Amygdala (tissue), 56 donors: ENCODE measurements at places on chromosomes 1 and 21.

- no peak for DNase-seq
Observed at GRCh38 chr1:235939480-235939775, 72.7 kb upstream of the LYST start.

- DNase-seq = no peak
Observed at GRCh38 chr1:21930629-21931170, 6.4 kb downstream of the HSPG2 start.

- DNase-seq = no peak
Observed at GRCh38 chr1:10253755-10254154, 43.4 kb downstream of the KIF1B start.

DNA sequence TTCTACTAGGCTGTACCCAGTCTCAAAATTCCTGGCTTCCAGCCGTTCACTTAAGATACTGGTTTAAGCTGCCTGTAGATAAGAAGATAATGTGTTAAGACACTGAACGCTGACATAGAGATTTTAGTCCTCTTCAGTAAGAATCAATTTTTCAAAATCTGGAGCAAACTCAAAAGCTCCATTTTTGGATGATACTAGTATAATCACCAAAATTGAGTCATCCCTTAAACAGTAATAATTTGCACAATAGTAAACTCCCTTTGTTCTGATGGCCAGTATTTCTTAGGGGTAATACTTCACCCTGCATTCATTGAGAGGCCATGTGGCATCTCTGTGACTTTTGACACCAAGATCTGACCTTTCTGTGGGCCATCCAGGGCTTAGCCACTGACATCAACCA, 299.8 kb upstream of the USP25 start:
- DNase-seq = no peak

- no peak for DNase-seq
Observed at GRCh38 chr1:202046748-202047708, 36.6 kb downstream of the ELF3 start.

GRCh38 chr1:12052997-12053686, 10.0 kb upstream of the TNFRSF8 start:
- DNase-seq = peak; percentile 15

DNA sequence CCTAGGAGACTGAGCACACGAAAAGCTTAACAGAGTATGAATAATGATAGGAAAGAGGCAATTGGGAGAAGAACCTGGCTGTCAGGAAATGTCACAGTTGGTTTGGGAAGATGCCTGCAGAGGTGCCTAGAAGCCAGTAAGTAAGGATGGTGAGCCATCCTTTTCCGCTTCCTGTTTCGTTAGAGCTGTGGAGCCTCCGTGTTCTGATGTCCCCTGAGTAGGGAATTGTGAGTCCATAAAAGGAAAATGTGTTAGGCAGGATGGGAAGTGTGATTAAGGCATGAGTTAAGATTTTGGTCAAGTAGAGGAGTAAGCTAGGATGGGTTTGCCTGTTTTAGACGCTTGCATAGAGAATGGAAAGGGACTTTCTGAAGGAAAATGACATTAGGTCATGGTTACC, 9.0 kb downstream of the CLIC4 start:
- no peak for DNase-seq

DNA sequence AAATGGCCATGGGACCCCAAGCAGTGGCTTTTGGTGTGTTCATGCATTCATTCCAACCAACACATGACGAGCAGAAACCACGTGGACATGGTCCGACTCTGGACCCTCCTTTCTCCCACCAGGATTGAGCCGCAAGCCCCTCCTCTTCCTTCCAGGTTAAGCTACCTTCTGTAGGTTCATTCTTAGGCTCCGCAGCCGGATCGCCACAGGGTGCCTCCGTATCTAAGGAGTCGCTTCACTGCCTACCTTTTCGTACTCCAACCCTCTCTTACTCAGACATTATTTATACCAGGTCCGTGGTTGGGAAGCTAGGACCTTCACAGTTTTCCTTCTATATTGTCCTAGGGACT, 63.6 kb downstream of the RHBG start:
- DNase-seq = no peak

- no peak for DNase-seq
Observed at GRCh38 chr1:62922006-62922405, 138.1 kb downstream of the ATG4C start.

DNA sequence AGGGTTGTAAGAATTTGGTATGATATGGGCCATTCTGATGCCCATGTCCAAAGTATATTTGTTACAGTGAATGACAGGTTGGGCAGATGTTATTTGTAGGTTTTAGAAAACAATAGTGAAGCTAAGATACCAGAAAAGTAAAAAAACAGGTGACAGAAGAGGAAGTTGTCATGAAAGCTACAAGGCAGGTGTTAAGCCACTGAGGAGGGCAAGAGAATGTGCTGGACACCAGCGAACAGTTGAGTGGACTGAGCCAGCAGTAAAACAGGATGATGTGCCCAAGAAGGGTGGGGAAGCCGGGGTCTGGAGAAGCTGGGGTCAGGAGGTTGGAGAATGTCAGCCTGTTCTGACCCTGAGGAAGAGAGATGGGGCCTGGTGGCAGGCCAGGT, 83.3 kb downstream of the DTL start:
- DNase-seq = no peak

GRCh38 chr1:46721686-46722205, 2.8 kb upstream of the EFCAB14 start:
- no peak for DNase-seq

- no peak for DNase-seq
Observed at GRCh38 chr1:48807554-48808260, 31.0 kb upstream of the BEND5 start.

DNA sequence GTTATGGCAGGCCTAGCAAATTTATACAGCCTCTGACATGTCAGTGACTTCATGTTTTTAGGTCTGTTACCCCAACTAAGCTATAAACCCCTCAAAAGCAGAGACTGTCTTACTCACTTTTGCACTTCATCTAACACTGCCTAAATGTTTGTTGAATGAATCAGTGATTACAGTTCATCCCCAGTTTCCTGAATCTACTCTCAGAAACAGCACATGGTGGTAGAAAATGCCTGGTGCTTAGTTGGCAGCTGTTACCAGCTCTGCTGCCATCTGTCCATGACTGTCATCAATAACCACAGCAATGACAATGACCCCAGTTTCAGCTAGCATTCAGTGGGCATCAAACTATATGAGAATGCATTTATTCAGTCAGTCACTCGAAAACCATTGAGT, 110.5 kb upstream of the SERBP1 start:
- no peak for DNase-seq

DNA sequence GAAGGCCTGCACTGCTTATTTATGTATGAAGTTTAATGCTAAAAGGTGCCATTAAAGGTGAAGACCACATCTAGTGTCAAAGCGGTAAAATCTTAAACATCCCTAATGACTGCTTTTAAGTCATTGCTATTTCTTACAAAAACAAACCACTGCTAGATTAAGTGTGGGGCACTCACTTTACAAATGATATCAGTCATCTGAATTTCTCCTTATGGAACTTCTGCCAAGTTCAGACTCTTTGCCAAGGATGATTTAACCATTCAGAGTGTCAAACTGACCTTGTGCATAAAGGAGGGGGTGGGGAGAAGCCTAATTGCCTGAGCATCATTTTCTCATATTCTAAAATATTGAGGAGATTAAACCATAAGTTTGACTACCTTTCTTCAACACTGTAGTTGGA, 271.5 kb downstream of the TGFB2 start:
- DNase-seq = no peak

DNA sequence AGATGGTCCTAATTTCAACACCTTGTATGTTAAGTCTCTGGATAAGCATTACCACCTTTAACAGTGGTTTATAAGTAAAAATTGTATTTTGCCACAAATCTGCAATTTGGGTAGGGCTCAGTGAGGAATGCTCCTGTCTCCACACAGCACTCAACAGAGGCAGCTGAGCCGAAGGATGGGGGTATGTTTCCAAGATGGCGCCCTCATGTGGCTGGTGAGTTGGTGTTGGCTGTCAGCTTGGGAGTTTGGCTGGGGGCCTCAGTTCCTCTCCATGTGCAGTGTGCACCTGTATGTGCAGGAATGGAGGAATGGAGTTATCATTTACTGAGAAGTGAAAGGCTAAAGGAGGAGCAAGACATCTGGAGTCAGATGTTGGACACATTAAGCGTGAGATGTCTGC, 136.8 kb downstream of the GABPA start:
- no peak for DNase-seq

DNA sequence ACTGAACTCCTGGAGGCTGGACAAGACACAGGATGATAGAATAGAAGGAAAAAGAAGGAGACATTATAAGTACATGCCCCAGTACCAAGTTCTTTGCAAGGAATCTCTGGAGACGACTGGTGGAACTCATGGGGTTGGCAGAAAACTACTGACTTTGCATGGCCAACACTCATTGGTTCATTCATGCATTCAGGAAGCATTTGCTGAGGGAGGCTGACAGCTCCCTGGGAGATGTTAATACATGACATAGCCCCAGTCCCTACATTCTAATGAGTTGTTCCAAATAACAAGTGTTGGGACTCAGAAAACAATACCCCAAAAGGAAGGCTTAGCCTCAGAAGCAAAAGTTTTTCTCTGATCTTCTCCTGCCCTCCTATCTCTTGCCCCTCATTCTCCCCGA, 172.8 kb upstream of the IRF2BP2 start:
- DNase-seq = no peak

- no peak for DNase-seq
Observed at GRCh38 chr1:100607628-100608240, 69.8 kb downstream of the GPR88 start.

DNA sequence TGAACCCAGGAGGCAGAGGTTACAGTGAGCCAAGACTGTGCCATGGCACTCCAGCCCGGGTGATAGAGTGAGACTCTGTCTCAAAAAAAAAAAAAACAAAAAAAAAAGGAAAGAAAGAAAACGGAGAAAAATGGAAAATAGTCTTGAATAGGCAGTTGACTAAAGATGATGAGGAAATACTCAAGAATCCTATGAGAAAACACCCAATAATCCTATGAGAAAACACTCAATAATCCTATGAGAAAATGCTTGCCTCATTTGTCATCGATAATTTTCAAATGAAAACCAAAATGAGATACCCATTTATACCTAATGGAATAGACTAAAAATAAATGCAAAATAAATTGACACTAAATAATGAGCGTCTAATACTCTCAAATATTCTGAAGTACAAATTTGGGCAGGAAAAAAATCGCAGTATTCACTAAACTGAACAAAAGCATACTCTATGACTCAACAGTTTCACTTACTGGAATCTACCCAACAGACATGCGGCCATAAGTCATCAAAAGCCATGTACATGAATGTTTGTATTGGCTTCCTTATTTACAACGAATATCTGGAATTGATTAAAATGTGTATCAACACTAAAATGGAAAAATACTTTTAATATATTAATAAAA, 733.9 kb upstream of the CHRM3 start:
- DNase-seq = no peak

GRCh38 chr1:156602557-156602993, 1.3 kb upstream of the GPATCH4 start:
- no peak for DNase-seq

DNA sequence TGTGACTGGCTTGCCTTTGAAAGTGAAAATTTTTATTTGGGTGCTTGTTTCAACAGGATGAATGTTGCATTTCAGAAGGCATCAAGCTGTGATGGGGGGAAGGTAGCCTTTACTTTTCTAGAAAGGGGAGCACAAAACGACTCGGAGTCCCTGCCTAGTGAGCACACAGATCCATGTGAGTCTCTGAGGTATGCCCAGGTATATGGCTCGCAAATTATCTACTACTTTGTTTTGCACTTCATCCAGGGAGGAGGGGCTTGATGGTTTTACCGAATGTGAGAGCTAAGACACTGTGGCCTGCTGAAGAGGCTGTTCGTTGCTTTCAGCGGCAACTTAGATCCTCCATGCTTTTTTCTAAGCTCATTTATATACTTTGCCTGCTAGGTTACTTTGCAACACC, 537.7 kb upstream of the PTBP2 start:
- no peak for DNase-seq

GRCh38 chr1:91529856-91530255, 29.2 kb downstream of the CDC7 start:
- no peak for DNase-seq

DNA sequence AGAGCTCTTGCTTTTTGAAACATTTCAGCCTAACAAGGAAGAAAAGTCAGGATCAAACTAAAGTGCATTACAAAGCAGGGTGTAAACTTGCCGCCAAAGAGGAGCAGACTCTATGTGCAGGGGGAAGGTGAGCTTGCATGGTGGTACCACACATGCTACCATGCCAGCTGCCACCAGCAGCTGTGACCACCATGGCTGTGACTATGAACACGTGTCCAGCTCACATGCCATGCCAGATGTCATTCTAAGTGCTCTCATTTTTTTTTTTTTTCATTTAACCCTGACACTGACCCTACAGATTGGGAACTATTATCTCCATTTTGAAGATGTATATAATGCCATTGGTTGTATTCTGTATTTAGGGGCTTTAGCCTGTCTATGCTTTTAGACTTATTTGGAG, 79.0 kb downstream of the PCP4 start:
- DNase-seq = no peak

DNA sequence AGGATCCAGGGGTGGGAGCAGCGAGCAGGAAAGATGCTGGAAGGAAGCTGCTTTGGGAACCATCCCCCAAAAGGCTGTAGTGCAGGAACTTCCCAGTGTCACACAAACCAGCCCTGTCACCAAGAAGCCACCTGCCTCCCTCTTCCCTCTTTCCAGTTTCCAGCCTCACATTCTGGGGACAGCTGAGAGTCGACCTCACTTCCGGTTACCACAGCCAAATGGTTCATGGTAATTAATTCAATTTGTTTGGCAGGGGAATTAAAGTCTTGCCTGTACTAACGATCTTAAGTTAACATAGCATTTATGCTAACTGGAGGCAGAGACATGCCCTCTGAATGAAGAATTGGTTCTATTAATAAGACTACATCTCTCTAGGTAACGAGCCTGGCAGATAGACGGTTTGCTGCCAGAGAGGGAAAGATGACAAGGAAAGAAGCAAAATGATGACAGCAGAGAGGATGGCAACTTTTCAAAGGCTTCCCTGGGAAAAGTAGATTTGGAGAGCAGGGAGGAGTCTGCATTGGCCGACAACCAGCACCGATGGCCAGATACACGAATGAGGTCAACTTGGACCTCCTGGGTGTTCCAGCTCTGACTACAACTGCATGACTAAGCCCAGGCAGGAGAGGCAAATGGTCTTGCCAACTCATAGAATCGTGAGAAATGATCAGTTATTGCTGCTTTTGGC, 64.1 kb downstream of the TMCO4 start:
- peak; percentile 21 for DNase-seq

DNA sequence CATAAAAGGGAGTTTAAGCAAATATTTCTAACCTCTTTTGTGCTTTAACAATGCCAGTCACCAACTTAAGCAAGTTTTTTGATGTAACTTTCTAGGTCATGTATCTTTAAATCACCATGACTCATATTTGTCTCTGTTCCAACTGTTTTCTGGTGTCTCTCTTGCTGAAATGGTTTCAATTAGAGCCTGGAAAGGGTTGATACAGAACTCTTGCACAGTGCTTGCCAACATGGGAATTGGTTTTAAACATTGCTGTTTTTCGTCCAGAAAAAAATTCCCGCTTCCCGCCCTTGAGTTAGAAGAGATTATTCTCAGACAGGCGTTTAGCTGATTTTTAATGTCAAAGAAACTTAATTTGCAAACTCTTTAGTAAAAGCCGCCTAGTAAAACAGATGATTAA, 46.4 kb upstream of the SLC22A15 start:
- DNase-seq = no peak
